GM12891 (cell line): ENCODE measurements at places on chromosomes 1 and 21.

DNA sequence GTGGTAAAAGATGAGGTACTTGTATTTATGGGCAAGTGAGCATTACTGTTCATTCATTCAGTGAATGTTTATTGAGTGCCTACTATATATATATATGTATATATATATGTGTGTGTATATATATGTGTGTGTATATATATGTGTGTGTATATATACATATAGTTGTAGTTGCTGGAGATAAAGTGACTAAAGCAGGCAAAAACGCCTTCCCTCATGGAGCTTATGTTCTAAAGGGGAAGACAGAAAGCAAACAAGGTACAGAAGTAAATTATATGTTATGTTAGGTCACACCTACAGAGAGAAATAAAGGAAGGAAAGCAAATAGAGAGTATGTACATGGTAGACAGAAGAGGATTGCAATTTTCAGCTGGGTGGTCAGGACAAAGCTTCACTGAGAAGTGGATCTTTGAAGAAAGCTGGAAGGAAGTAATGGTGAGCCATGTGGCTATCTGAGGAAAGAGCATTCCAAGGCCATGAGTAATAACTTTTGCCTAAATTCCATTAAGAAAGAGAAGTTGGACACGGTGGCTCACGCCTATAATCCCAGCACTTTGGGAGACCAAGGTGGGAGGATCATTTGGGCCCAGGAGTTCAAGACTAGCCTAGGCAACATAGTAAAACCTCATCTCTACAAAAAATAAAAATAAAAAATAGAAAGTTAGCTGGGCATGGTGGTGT lies 33.5 kb upstream of the KLF17 start:
- DNase-seq = no peak

GRCh38 chr1:10796029-10796944 lies at the start of gene CASZ1:
CASZ1 (minus strand) TSS chr1:10796646; CDS start chr1:10693889, 102,757 bp downstream.
- DNase-seq = no peak

DNA sequence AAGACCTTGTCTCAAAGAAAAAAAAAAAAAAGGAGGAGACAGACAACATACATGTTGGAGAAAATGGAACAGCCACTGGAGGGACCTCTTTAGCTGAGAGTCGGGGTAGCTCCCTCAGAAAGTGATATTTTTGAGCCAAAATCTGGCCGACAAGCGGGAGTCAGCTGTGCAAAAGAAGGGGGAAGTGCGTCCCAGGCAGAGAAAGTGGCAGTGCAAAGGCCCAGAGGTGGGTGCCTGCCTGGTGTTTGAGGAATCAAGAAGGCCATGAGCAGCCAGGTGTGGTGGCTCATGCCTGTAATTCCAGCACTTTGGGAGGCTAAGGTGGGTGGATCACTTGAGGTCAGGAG lies 6.1 kb upstream of the CROCC start:
- DNase-seq = no peak

DNA sequence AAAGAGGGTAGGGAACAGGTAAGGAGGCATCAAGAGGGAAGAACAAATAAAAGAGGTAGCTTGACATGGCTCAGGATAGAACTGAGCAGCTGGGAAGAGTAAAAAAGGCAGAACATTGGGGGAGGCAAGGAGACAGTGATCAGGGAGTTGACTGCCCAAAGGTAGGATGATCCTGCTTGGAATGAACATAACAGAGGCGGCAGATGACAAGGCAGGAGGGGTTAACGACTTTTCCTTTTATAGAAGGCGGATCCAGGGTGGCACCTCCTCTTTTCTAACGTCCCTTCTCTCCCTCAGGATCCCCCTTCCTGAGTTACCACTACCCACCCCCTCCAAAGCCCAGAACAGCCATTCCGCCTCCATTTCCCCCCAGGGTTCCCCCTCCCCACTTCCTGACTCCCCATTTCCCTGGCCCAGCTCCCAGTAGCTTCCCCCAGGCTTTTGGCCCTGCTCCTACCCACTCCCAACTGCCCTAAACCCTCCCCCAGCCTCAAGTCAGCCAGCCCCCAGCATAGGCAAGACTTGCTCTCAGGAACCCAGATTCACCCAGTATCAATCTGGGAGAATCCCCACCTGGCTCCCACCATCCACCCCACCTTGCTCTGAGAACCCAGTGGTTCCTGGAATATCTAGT lies 769 bp upstream of the ADAMTS4 start:
- DNase-seq = no peak

DNA sequence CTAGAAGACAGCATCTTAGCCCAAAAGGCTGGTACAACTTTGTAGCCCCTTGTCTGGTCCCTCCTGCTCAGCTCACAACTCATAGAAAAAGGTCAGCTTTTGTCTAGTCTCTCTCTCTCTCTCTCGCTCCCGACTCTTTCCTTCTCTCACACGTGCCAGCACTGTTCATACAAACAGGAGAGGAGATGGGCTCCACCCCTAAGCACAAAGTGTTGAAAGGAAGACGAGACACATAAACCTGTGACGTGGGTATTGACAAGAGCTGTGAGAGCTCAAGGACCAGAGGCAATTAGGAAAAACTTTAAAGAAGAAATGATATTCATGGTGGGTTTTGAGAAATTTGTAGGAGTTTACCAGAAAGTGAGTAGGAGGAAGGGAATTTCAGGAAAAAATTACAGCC lies 23.6 kb upstream of the KCNC4 start:
- DNase-seq = no peak

DNA sequence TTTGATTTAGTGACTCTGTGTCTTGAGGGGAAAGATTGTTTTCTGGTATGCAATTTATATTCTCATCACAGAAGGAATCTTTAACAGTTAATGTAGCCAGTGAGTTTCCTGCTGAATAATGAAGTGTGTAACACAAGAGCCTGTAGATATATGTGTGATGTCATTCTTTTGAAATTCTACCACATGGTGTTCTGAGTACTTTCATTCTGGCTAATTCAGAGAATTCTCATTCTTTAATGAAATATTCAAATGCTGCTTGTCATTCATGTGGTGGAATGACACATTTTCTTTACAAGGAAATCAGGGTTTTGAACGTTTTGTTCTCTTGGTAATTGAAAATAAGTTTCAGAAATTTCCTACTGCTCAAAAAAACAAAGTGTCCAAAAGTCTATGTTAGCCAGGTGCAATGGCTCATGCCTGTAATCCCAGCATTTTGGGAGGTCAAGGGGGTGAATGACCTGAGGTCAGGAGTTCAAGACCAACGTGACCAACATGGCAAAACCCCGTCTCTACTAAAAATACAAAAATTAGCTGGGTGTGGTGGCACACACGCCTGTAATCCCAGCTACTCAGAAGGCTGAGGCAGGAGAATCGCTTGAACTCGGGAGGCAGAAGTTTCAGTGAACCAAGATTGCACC lies 79.6 kb downstream of the MAP3K21 start:
- DNase-seq = no peak

- DNase-seq = no peak
These were observed 15.5 kb downstream of the FYB2 start for GRCh38 chr1:56803561-56804156.

DNA sequence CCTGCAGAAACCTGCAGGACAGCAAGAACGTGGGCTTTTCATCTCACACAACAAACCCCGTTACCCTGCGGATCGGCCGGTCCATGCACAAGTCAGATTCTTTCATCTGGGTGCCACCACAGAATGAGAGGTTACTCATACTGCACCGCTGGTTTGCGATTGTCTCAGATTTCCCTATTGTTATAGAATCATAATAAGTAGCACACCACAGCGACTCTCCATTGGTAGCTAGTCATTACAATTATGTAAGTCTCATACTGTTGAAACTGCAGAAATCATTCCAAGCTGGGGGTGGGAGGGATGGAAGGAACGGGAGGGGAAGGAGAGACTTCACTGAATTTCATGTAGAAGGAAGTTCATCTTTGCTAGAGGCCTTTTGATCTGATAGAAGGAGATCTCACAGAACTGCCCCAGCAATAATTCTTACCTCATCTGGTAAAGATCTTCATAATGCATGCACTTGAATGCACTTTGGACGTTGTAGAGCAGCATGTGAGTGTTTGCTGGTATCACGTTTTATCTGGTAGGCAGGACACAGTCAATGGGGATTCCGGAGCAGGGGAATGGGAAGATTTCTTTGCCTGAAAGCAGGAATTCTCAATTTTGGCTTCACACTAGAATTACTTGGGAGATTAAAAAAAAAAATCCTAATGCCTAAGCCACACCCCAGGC lies 221.1 kb downstream of the KIF26B start:
- no peak for DNase-seq

- DNase-seq = no peak
These were observed 10.9 kb downstream of the S100PBP start for GRCh38 chr1:32828341-32828740.

DNA sequence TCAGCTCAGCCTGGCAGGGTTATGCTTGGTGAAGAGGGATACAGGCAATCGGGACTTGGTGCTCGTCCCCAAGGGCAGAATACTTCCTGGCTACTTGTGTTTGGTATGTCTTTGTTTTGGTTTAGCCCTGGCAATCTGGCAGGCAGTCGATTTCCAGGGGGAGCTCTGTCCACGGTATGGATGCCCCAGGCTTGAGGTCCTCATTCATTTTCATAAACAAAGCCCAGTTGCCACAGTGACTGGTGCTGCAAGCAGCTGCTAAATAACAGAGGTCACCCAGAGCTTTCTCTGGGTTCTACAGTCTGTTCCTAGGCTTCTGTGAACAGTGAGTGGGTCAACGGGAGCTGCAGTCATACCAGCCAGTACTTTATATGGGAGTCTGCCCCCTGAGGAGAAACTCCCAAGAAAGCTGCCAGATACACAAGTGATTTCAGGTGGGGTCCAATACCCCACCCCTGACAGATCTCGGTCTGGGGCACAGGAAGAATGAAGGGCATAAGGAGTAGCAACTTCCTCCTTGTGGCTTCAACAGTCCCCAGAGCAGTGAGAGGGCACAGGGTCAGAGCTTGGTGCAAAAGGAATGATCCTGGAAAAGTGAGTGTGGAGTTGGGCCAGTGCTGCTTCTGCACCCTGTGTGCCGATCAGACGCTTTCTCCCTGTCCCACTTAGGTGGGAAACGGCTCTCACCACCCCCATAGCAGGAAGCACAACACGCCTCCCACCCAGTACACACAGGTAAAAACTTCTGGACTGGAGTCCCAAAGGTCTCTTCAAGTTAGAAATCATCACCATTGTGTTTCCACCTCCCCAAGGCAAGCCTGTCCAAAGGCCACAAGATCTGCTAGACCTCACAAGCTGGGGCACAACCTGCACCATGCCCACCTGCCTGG lies 55.5 kb downstream of the TGFBR3 start:
- no peak for DNase-seq

DNA sequence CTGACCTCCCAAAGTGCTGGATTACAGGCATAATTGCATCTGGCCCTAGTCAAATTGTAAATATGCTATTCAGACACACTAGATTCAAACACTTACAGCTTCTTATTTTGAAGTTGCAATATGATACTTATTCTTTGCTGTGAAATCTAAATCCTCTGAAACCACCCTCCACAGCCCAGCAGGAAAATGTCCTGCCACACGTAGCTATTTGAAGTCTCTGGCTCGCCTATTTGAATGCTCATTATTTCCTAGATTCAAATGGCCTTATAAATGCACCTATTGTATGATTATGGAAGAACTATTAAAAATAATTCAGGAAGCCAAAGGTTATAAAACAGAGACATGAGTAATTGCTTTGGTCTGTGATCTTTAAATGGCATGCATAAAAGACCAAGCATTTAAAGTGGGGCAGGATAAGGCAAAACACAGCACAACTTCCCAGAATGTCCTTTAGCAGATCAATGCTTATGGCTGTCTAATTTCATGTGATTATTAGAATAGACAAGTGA lies 26.6 kb upstream of the FBXO28 start:
- DNase-seq = no peak

- DNase-seq = no peak
These were observed 30.1 kb downstream of the C1orf21 start for GRCh38 chr1:184416946-184417345.

DNA sequence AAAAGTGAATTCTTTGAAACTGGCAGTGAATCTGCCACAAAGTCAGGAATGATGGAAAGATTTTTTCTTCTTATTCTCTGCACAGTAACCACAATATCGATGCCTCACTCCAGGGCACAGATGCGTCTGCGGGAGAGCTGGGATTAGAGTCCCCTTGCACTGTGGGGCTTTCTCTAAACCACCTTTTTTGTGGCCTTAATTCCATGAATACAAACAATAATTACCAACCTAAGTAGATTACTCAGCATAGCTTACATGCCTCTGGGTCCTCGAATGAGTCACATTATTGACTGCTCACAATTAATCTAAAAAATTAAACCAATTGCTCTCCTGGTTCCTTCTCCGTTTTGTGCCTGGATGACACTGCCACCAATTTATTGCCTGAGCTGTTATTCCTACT lies 125.8 kb downstream of the KAZN start:
- no peak for DNase-seq

DNA sequence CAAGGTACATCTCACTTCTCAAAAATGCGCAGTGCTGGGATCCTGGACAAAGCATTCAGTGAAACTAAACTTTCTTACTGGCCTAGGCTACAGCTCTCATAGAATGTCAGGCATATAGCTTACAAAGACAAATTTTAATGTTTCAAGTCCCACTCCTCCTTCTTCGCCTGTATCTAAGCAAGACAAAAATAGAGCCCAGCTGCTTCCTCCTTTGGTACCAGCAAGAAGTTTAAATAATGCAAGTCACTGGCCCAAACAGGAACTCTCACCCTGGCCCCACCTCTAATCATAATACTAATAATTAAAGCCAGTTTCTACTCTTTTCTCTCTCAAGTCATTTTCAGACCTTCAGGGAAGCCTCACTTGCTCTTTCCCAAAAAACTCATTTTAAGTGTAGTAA lies 1267.9 kb downstream of the MRPL39 start:
- no peak for DNase-seq

DNA sequence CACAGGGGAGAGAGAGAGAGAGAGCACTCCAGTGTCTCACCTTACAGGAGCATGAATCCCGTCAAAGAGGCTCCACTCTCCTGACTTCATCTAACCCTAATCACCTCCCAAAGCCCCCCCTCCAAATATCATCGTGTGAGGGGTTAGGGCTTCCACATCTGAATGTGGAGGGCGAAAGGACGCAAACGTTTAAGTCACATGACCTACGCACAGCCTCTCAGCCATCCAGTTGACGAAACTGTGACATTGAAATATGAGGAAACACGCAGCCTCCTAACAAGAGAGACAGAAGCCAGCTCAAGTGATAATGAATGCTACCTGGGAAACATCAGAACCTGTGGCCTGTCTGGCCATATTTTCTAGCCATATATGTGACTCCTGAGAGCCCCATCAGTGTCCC lies 63.7 kb downstream of the MATN1 start:
- DNase-seq = no peak

DNA sequence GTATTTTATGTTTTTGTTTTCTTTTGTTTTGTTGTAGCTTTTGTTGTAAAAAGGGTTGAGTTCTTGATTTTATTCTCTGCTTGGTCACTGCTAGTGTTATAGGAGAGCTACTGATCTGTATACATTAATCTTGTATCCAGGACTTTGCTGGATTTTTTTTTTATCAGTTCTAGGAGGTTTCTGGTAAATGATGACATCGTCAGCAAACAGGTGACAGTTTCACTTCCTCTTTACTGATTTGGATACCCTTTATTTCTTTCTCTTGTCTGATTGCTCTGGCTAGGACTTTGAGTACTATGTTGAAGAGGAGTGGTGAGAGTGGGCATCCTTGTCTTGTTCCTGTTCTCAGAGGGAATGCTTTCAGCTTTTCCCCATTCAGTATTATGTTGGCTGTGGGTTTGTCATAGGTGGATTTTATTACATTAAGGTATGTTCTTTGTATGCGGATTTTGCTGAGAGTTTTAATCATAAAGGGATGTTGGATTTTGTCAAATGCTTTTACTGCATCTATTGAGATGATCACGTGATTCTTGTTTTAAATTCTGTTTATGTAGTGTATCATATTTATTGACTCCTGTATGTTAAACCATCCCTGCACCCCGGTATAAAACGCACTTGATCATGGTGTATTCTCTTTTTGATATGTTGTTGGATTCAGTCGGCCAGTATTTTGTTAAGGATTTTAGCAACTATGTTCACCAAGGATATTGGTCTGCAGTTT lies 905.7 kb downstream of the LTN1 start:
- DNase-seq = no peak
